H9 (cell line): ENCODE measurements at places on chromosomes 5 and 9.

- peaks cover 93% of the 10 kb centered on the region for H3K27me3 ChIP-seq
- H3K4me3 ChIP-seq: peak overlapping the region; percentile 84
- DNase-seq: peak; percentile 78
- H3K36me3 ChIP-seq: peaks cover 1% of the 10 kb centered on the region; the same call in 2 of the 3 replicates
- no peak overlapping the region for H3K27ac ChIP-seq
- H3K4me1 ChIP-seq: no peaks in the 10 kb centered on the region; the same call in 1 of the 2 replicates
Measured at GRCh38 chr9:97853844-97854695, 1.0 kb downstream of the FOXE1 start.

GRCh38 chr9:4904322-4905134 is 80.5 kb upstream of the JAK2 start:
- no peak overlapping the region for H3K27ac ChIP-seq
- peaks cover 2% of the 10 kb centered on the region; the same call in 1 of the 3 replicates for H3K36me3 ChIP-seq
- H3K4me3 ChIP-seq: no peak overlapping the region
- H3K4me1 ChIP-seq: no peaks in the 10 kb centered on the region
- no peak for DNase-seq

DNA sequence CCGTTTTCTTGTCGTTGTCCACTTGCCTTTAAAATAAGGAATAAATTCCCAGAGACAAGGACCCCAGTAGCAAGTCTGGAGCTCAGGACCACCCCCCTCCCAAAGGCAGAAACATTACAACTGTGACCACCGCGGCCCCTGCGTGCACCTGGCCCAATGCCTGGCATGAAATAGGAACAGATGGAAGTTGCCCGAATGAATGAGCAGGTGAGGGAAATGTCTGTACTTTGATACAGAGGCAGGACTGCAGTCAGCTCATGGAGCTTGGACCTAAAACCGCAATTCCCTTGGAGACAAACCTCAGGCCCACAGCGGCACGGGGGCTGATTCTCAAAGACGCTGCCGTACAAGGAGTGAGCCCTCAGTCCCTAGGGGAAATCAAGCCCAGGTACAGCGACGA is 55.3 kb upstream of the SARDH start:
- no peak overlapping the region for H3K4me3 ChIP-seq
- H3K36me3 ChIP-seq: peaks cover 64% of the 10 kb centered on the region

- H3K27me3 ChIP-seq: no peaks in the 10 kb centered on the region
- DNase-seq: no peak
- no peak overlapping the region for H3K27ac ChIP-seq
- no peaks in the 10 kb centered on the region for H3K36me3 ChIP-seq
Measured at GRCh38 chr9:95645992-95646391, 129.2 kb upstream of the PTCH1 start.

- peaks cover 2% of the 10 kb centered on the region; the same call in 1 of the 2 replicates for H3K4me1 ChIP-seq
- DNase-seq: no peak
- H3K4me3 ChIP-seq: no peak overlapping the region
- no peak overlapping the region for H3K27ac ChIP-seq
- no peaks in the 10 kb centered on the region for H3K27me3 ChIP-seq
Measured at GRCh38 chr5:16585041-16585667, 31.6 kb downstream of the RETREG1 start.

- H3K4me3 ChIP-seq: no peak overlapping the region
- peak; percentile 58 for DNase-seq
- 0 out of 2 replicates have a peak, but pooled peaks cover 4% of the 10 kb centered on the region for H3K27me3 ChIP-seq
- peaks cover 9% of the 10 kb centered on the region; the same call in 2 of the 3 replicates for H3K36me3 ChIP-seq
- no peaks in the 10 kb centered on the region; the same call in 1 of the 2 replicates for H3K4me1 ChIP-seq
- H3K27ac ChIP-seq: no peak overlapping the region
Measured at GRCh38 chr9:35611230-35611797, 6.3 kb downstream of the TESK1 start.

DNA sequence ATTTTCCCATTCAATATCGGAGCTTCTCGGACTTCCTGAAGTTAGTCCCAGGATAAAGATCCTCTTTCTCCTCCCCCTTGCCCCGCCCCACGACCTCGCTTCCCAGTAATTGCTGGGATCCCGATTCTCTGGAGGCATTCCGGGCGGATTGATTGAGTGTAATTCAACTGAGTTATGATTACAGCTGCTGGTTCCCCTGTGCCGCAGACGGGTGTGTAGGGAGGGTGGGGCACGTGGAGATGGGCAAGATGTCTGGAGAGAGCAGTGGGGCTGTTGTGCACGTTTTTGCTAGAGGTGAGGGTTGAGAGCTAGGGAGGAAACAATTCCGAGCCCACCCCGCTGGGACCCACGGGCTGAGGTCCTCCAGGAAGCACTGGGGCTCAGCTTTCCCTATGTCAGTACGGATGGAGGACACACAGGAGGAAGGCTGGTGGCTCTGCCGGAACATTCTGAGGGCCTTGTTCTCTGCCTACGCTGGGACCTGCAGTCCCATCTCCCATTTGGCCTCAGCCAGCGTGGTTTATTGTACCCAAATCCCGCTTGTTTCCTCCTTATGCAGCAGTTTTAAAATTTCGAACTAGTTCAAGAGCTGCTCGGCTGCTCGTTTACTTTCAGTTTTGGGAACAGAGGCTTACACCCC is 2.4 kb upstream of the DMRT2 start:
- no peak overlapping the region for H3K4me3 ChIP-seq
- no peak overlapping the region for H3K27ac ChIP-seq
- no peak for DNase-seq
- H3K4me1 ChIP-seq: no peaks in the 10 kb centered on the region
- H3K27me3 ChIP-seq: peaks cover 80% of the 10 kb centered on the region

- H3K27me3 ChIP-seq: peaks cover 22% of the 10 kb centered on the region
- peaks cover 16% of the 10 kb centered on the region for H3K36me3 ChIP-seq
- DNase-seq: peak; percentile 89
- no peaks in the 10 kb centered on the region for H3K4me1 ChIP-seq
- no peak overlapping the region for H3K27ac ChIP-seq
- H3K4me3 ChIP-seq: peak overlapping the region; percentile 73
Measured at GRCh38 chr5:134114886-134115805, 665 bp downstream of the TCF7 start.

DNA sequence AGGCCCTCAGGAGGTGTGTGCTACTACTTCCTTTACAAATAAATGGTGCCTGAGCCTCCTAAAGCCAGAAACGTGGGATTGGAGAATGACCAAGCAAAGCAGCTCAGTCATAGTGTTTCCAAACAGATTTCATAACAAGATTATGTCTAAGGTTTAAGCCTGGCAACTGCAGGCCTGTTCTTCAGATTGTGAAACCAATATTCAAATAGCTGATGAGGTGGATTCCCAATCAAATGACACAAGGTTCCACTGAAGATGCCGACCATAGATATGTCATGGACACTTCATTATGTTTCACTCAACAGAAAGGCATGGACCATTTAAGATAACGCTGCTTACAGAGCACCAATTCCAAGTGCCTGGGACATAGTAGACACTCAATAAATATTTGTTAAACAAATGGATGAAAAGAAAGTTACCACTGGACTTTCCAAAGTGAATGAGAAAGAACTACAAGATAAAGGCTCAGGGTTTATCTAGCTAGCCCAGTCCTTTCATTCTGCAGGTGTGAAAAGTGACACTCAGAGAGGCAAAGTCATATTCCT is 189.5 kb downstream of the ACTL7B start:
- H3K36me3 ChIP-seq: peaks cover 5% of the 10 kb centered on the region; the same call in 2 of the 3 replicates
- H3K4me3 ChIP-seq: no peak overlapping the region
- H3K27ac ChIP-seq: no peak overlapping the region
- peaks cover 2% of the 10 kb centered on the region; the same call in 1 of the 2 replicates for H3K4me1 ChIP-seq
